ENCODE measurements at places on chromosomes 12 and 14.

- DNase-seq = no peak
These were observed 126.0 kb upstream of the HIF1A start for GRCh38 chr14:61569308-61569707.

- DNase-seq = no peak
These were observed 32.9 kb downstream of the RAB21 start for GRCh38 chr12:71787580-71787979.

- peak; percentile 22 for DNase-seq
These were observed 170.2 kb upstream of the FOXG1 start for GRCh38 chr14:28596391-28596790.

DNA sequence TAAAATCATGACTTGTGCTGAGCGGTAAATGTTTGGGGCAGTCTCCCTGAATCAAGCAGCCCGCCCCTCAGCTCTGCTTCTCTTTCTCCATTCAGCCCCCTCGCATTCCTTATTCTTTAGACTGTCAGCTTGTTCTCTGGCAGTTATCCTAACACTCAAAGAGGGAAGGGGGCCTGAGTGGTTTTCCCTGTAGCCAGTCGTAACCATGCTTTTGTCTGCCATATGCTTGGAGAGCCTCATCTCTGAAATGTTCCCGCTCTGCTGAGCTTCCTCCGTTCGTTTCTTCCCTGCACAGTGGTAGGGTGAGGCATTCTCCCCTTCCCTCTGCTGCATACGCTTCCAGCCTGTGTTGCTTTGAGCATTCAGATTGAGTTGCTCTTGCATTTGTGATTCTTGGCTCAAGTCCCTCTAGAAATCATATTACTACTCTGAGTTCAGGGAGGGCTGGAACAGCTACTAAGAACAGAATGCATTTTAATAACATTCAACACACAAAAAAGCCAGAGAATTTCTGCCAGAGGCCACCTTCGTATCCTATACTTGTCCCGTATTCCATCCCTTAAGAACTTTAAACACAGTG, 119.7 kb downstream of the FBXL14 start:
- DNase-seq = peak; percentile 93

- peak; percentile 19 for DNase-seq
These were observed 64.8 kb downstream of the WSCD2 start for GRCh38 chr12:108193917-108194316.

DNA sequence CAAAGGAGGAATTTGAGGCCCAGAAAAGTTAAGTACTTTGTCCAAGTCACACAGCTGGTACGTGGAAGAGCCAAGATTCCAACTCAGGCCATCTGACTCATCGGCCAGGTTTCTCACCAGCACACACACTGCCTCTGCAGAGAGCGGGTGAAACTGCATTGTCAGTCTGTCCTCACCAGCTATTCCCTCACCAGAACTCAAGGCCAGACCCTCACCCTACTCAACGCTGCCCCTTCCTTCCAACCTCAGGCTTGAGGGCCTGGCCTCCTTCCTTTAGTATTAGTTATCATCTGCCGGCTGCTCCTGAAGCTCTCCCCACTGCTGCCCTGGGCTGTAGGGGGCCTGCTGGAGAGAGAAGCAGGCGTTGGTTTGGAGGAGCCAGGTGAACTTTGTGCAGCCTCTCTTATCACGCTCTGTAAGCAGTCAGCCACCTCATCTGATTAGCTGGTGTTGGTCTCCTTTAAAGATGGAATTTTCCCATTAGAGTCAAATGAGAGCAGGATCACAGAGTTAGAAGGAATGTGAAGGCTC, 16.6 kb upstream of the PLEK2 start:
- peak; percentile 39 for DNase-seq

DNA sequence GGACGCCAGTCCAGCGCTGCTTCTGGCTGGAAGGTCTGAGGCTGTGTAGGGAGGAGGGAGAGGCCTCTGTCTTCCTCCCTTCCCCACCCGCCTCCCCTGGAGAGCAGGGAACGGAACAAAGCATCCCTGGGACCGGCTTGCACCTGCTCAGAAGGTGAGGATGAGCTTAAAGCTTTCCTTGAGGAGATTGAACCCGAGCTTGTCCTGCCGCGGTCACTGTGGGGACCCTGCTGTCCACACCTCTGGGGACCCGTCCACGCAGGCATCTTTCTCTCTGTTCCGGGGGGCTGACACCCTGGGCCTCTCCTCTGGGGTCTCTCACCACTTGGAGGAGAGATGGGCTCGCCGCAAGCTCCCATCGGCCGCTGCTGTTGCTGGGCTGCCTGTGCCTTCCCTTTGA, 33.2 kb upstream of the SFSWAP start:
- DNase-seq = no peak

GRCh38 chr12:27148791-27149190, 66.4 kb upstream of the C12orf71 start:
- no peak for DNase-seq

DNA sequence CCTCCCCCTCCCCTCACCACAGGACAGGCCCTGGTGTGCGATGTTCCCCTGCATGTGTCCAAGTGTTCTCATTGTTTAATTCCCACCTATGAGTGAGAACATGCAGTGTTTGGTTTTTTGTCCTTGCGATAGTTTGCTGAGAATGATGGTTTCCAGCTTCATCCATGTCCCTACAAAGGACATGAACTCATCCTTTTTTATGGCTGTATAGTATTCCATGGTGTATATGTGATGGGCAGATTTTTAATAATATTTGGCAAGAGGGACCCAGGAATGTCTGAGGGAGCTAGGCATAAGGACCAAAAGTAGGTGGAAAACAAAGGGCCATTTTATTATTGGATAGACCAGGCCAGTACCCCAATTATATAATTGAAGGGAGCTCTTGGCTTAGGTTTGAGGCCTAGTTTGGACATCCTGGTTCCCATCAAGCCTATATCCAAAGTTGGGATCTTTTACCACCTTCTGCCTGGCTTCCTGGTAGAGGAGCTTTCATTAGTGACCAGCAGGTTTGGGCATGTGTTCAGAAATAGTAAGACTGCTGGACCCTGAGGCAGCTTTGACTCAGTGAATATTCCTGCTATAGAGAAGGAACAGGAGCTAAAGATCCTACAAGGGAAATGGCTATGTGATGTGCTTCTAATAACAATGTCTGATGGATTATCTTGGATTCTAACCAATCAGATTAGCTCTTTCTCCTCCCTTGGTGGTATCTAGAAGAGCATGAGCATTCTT, 76.0 kb downstream of the CAND1 start:
- DNase-seq = no peak

GRCh38 chr12:101356794-101357193, 50.8 kb downstream of the ARL1 start:
- DNase-seq = no peak

DNA sequence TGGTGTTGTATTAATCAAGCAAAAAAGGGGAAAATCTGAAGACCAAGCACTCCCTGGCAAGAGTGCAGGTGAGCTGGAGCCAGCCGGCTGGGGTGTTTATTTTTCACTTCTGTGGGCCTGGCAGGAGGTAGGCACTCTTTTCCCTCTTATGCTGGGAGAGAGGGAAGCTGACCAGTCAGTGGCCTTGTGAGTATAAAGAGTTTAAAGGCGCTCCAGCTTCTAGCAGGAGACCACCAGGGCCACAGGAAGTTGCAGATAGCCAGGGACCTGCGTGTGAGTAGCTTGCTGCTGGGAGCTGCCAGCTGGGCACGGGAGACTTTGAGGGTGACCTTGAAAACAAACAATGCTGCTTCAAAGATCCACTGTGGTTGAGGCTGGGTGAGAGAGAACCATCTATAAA, 217.4 kb upstream of the PWP1 start:
- DNase-seq = no peak

- DNase-seq = no peak
These were observed 559.9 kb downstream of the TRHDE start for GRCh38 chr12:72832024-72832423.

DNA sequence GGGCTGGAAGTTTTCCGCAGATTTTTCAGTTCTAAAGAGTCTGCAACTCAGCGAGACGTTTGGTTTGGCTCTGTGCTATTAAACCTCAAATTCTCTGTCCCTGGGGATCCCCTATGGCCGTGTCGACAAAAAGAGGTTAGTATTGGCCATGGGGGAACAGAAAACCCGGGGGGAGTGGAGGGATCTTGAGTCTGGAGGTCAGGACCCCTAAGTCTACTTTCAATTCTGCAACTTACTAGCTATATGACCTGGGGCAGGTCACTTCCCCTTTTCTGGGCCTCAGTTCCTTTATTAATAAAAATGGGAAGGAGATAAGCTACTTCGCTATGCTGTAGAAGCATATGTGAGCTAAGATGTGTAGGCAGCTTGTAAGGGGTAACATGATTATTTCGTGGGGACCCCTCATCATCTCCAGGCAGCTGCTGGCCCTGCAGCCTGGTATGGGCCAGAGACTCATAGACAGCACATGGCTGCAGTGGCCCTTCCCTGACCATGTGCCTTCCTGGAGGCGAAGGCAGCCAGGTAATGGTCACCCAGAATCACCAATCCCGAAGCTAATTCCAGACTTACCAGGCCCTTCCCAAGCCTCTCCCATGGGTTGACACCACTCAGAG, 8.6 kb downstream of the ASB2 start:
- no peak for DNase-seq

- DNase-seq = no peak
These were observed 9.2 kb downstream of the KRT79 start for GRCh38 chr12:52824741-52825410.

- DNase-seq = no peak
These were observed 6.1 kb upstream of the TCL1B start for GRCh38 chr14:95679998-95680735.
